ENCODE measurements at places on chromosomes 12 and 14.

DNA sequence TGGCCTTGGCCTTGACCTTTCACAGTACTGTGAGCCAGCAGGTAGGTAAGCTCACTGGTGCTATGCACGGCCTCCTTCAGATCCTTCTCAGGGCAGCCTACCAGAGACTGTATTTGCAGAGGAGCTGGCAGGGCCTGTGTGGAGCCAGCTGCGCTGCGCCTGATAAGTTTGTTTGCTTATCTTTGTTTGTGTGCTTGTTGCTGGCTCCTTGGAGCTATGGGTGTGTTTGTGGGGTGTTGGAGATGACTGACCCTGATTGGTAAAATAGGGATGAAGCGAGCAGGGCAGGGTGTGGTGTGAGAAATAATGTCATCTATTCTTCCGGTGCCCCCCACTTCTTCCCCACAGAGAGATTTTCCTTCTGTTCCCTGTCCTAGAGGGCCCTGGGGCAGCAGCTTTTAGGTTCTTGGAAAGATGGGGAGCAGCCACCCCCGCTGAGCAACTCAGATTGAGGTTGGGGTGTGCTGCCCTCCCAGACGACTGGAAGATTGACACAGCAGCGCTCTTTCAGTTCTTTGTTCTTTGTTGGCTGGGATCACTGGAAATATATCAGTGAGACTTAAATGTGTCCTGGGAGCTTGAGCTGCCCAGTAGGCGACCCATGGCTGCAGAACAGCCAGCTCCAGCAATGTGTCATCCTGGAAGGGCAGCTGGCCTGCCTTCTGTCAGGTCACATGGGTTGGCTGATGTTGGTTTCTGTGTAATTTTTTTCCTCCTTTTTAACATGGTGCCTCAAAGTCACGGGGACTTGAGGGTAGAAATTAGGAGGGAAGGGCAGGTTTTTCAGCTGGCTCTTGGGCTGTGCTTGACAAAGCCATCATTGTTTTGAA is 19.6 kb downstream of the MLXIP start:
- DNase-seq: no peak

- no peak for DNase-seq
These were observed 64.4 kb downstream of the RGS6 start for GRCh38 chr14:71996610-71997009.

- DNase-seq: no peak
These were observed 219.7 kb upstream of the TMPO start for GRCh38 chr12:98295681-98296080.

- no peak for DNase-seq
These were observed 255.8 kb upstream of the FOXN3 start for GRCh38 chr14:89672636-89673511.

DNA sequence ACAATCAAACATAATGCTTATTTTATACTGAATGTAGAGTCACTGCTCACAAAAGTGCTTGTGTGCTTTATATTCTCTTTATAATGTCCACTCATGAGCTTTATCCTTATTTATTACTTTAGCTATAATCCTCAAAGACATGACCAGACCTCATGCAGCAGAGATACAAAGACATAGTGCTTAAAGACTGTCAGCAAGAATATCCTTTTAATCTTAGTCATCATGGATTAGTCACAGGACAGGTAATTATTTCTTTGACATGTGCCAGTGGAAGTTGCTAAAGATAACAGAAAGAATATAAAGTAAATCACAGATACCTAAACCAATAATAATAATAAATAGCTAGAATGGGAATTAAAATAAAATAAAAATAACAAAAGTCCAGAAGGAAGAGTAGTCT is 707.5 kb downstream of the BCL11B start:
- no peak for DNase-seq

DNA sequence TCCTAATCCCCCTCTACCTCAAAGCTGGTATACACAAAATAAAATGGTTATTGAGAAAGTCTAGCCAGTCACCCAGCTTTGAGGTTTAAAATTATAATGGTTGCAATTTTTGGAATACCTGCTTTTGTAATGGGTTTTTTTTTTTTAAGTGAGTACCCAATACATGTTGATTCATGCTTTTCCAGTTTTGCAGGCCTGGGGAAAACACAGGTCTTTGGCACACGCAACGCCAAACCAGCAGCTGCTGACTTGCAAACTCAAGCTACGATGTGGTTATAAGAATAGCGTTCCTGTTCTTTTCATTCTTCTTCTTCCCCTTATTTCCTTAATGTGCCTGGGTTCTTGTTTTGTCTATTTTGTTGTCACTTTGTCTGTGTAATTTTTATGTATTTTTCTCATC is 233.0 kb downstream of the EGLN3 start:
- no peak for DNase-seq

- DNase-seq: no peak
These were observed 141.3 kb downstream of the CACNA1C start for GRCh38 chr12:2194060-2194459.

GRCh38 chr14:89794096-89794495 is 160.4 kb downstream of the EFCAB11 start:
- no peak for DNase-seq

DNA sequence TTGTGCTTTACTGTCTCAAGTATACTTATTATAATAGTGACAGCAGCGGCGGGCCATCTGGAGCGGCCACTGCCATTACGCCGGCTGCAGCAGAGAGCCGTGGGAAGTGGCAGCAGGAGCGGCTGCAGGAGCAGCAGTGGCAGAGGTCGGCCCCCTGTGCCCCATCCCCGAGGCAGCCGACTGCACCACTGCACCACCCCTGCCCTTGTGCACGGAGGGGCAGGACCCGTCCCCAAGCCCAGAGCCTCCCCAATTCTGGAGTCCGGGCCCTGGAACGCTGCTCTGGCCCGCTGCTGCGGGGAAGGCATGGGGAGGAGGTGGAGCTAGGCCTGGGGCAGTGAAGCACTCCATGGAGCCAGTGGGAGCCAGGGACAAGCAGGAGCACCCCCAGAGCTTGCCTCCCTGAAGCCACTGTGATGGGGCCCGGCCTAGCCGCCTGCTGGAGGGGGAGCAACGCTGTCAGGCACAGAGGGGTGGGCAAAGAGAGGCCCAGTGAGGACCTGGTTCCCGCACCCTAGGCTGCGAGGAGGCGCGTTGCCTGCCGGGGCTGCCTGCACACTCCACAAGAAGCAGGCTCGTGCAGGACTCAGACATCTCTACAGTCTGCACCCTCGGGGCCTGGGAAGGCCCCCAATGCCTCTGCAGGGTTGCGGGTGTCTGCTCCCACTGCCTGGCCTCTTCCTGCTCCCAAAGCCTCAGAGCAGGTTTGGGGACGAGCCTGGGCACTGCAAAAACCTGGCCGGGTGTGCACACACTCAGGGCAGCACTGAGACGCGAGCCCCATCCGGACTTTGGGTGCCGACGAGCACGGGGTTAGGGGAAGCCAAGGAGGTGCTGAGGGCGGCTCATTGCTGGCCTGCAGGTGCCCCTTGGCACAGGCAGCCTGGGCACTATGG is 74.2 kb upstream of the RASSF8 start:
- DNase-seq: no peak

Data from stimulated activated CD8-positive, alpha-beta memory T cell treated with anti-CD3 and anti-CD28 coated beads, Interleukin-7, amount 100 ng/mL, for 1 hour (primary cell).